ENCODE measurements at places on chromosomes 1 and 21.

DNA sequence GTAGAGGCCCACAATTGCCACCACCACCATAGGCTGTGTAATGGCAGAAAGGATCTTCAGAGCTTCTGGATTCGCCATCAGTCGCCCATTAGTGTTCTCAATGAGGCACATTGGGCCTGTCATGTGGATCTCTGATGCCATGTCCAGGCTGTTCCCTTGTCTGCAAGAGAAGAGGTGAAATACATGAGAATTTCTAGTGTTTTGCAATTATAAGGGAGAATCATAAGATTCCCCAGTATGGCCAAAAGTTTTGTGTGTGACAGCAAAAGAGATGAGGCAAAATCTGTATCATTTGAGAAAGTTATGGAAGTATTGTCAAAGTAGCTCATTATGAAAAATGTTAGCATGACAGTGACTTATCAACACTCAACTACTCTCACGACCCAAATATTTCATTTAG lies 1.9 kb downstream of the GBP1 start:
- no peak for DNase-seq

- DNase-seq, result no peak
Observed at GRCh38 chr1:90717665-90718410, 736 bp upstream of the BARHL2 start.

GRCh38 chr1:104720741-104721140 lies 971.0 kb downstream of the AMY1C start:
- DNase-seq, result no peak

DNA sequence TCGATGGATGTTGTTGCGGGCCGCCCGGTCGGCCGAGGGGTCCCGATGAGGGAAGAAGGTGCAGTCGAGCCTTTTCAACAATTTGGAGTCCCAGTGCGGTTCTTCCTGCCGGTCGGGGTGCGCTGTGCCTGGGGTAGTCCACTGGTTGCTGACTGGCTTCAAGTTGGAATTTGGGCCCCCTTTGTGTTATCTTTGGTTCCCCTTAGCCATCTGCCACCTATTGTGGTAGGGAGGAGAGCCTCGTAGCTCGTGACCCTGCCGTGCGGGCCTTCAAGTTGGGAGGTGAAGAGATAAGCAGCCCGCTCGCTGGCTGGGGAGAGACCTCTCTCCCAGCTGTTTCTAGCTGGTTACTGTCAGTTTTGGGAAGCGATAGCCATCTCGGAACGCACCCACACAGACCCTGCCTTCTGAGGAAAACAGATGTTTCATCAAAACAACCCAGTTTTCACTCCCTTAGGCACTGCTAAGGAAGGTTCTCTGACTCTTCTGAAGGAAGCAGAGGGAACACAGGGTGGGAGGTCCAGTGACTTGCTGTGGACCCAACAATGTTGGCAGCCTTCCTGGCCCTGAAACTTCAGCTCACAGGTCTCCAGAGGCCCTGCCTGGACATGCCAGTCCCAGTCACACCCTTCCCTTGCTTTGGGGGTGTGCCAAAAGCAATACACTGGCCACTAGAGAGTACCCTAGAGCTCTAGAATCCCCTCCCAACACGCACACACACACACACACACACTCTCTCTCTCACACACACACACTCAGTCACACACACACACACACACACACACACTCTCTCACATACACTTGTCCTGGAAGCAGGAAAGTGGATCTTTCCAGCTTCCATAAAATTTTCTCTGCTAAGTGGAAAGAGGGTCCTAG lies 1.0 kb downstream of the BTG2 start:
- DNase-seq, result peak; percentile 49

- DNase-seq, result no peak
Observed at GRCh38 chr1:192461684-192462083, 113.9 kb upstream of the RGS1 start.

DNA sequence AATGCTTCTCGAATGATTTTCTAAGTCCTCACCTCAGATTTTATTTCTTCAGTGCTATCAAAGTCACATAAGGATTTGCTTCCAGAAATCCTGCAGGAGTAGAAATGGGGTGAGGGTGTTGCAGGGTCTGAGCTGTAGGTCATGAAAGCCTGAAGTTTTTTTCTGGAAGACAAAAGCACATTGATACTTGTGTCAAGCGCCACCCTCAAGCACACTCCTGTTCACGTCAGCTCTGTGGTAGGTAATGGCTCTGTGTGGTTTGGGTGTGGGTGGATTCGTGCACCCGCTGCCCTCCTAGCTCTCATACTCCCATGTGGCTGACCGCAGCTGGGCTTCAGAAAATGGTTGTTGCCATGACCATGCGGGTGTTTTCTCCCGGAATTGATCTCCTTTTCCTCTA lies 39.9 kb downstream of the AKNAD1 start:
- no peak for DNase-seq

- no peak for DNase-seq
Observed at GRCh38 chr1:182650678-182651338, 33.6 kb downstream of the RGS8 start.

DNA sequence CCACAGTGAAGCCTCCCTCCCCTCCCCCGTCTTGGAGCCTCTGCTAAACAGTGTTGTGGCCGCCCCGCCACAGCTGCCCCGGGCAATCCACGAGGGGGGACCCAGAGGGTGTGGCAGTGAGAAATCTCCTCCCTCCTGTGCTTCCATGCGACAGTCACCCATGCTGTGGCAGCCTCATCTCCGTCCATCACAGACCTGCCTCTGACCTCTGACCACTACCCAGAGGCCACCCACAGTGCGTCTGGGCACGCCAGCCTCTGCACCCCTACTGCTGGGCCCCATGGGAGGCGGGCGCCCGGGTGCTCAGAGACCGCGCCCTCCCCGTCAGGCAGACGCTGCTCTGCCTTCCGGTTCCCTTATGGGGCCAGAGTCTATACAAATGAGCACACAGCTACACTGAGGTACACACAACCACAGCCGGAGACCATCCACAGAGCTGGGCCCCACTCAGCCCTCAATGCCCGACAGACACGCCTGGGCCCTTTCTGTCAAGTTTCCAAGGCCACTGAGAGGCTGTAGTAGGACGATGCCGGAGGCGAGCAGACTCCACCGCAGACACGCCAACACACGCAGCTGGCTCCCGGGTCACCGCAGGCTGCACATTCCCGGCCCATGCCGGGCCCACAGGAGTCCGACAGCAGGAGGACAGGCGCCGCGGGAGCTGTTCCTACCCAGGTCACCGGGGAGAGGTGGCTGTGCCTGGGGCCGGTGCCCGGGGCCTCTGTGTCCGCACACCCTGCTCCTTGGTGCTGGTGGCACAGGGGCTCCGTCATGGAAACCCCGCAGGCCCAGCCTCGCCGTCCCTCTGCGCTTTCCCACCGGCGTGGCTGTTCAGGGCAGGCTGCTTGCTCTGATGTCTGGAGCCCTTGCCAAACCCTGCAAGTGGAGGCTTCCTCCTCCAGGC lies 23.9 kb upstream of the TMEM52 start:
- DNase-seq, result no peak

- no peak for DNase-seq
Observed at GRCh38 chr1:106785176-106785575, 271.3 kb upstream of the PRMT6 start.

DNA sequence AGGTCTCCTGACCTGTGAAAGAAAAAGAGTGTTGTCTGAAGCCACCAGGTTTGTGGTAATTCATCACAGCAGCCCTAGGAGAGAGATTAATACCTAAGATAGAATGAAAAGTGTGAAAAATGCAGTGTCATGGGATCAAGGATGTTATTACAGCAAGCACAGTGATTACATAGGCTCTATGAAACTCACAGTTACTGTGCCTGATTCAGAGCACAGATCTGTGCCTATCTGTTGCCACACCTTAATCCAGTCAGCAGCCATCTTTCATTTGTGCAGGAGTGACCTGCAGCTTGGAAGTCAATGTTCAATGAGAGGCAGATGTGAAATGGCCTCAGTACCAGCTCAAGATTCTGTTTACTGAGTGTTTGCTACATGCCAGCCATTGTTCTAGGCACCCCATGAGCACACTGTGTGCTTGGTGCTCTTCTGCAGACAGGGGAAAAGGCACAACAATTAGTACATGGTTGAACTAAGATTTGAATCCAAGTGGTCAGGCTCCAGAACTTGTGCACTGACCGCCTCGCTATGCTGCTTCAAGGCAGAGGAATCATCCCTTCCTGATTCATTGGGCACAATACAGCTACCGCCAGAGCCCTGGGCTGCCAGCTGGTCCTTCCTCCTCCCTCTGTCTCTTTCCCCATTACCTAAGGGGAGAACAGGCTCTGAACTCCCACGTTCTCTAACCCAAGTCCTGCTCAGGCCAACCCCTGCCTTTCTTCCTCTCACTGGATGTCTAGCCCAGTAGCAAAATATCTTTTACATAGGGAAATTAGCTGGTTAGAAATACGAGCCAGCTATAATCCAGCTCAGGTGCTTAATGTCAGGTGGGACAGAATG lies 56.3 kb upstream of the NEK2 start:
- DNase-seq, result no peak

DNA sequence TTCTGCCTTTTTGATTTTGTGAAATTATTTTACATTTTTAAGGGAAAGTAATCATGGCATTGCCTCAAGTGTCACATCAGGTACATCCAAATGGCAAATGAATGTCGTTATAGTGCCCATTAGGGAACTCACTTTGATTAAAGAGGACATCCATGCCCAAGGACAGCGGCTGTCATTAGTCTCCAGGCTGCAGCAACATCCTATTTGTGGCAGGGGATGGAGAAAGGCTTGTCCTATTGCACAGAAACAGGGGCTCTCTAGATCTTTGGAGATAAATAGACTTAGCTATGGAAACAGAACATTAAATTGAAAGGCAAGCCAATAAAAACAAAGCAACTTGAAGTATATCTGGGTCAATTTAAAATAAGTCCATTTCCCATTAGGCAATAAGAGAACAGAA lies 439.3 kb downstream of the NEGR1 start:
- DNase-seq, result no peak

DNA sequence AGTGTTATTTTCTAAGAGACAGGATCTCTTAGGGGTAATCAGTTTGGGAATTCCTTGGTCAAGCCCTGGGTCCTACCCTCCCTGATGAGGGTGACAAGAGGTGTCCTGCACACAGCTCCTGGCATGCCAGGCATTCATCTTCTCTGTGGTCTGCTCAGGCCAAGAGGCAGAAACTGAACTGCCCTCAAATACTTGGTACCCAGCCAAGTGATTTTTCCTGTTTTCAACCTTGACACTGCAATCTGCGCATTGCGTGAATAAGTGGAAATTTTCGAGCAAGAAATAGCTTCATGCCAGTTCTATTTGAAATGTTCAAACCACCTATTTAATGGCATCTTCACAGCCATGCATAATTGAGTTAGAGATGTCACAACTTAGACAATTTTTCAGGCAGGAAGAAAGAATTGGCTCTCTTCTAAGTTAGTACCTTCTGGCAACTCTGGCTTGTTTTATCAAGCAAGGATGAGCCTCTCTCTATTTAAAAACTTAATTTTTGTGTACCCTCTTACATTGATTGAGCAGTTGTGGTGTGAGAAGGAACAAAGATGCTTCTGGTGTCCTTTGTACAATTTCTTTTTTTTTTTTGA lies 27.0 kb downstream of the DNM3 start:
- no peak for DNase-seq

- DNase-seq, result no peak
Observed at GRCh38 chr1:28910379-28911115, 3.8 kb upstream of the EPB41 start.

GRCh38 chr1:226529891-226530290 lies 18.7 kb upstream of the STUM start:
- DNase-seq, result no peak

DNA sequence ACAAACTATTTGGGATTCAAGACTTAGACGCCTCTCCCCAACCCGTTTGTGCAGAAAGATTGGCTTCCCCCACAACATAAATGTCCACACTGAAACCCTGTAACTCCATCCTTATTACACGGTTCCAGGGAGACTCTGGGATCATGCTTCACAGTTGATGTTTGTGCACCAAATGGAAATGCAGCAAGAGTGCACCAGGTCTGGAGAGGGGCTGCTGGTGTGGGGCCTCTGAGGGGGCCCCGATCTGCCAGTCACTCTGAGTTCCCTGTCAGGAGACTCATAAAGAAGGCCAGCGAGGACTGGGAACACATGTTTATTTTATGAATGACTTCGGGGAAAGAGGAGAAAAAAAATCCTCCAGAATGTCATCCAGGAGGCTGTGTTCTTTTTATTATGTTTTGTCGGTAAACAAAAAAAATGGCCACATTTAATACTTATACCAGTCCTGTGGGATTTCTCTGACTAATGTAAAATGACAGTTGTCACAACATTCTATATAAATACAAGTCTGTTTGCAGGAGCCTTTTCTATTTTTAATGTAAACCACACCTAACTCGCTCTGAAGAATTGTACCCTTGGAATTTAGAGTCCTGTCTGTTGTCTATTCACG lies 439.1 kb upstream of the VAMP3 start:
- no peak for DNase-seq

- DNase-seq, result no peak
Observed at GRCh38 chr1:232904566-232904965, 45.8 kb upstream of the NTPCR start.

- no peak for DNase-seq
Observed at GRCh38 chr21:36788120-36788638, 89.3 kb downstream of the SIM2 start.

- DNase-seq, result no peak
Observed at GRCh38 chr1:81921344-81921743, 120.6 kb downstream of the ADGRL2 start.

DNA sequence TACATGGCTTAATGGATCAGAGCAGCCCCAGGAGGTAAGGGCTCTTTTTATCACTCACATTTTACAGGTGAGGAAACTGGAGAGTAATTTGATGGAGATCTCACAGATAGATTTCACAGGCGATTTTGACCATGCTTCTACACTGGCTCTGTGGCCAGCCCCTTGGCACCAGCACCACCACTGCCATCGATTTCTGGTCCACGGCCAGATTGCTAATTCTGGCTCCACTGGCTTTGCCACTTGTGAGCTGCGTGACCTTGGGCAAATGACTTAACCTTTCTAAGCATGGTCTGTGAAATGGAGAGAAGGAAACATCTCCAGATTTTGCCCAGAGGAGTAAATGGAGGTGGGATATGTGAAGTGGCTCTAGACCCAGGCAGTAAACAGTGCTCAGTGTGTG lies 32.6 kb downstream of the KCNC4 start:
- DNase-seq, result no peak

- no peak for DNase-seq
Observed at GRCh38 chr1:199046618-199047017, 407.8 kb downstream of the PTPRC start.

DNA sequence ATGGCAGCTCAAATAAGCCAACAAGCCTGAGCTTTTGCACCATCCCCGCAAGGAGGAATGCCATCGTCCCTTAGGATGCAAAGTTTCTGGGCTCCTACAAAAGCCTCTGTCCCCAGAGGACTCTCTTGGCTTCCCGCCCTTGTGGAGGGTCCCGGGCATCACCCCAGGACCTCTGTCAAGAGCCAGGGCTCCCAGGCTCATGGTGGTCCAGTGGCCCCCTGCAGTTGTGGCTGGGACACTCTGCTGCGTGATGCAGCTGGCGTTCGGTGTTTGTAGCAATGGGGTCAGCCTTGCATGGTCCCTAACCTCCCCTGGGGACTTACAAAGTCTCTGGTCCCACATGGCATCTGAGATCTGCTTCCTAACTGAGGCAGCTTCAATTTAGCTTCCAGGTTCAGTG lies 104.7 kb downstream of the RIPK4 start:
- DNase-seq, result no peak

GRCh38 chr1:79041666-79042065 lies 35.1 kb upstream of the ADGRL4 start:
- DNase-seq, result no peak

GRCh38 chr1:162772571-162773154 lies 17.8 kb upstream of the HSD17B7 start:
- DNase-seq, result no peak

- no peak for DNase-seq
Observed at GRCh38 chr1:6269720-6270400, 9.0 kb upstream of the GPR153 start.

Data from stimulated activated CD4-positive, alpha-beta T cell treated with anti-CD3 and anti-CD28 coated beads, Interleukin-2, amount 100 ng/mL, for 24 hours (primary cell).